ENCODE measurements at places on chromosomes 5 and 9.

- peak; percentile 69 for DNase-seq
Measured at GRCh38 chr5:105836268-105836667, 1834.5 kb downstream of the EFNA5 start.

DNA sequence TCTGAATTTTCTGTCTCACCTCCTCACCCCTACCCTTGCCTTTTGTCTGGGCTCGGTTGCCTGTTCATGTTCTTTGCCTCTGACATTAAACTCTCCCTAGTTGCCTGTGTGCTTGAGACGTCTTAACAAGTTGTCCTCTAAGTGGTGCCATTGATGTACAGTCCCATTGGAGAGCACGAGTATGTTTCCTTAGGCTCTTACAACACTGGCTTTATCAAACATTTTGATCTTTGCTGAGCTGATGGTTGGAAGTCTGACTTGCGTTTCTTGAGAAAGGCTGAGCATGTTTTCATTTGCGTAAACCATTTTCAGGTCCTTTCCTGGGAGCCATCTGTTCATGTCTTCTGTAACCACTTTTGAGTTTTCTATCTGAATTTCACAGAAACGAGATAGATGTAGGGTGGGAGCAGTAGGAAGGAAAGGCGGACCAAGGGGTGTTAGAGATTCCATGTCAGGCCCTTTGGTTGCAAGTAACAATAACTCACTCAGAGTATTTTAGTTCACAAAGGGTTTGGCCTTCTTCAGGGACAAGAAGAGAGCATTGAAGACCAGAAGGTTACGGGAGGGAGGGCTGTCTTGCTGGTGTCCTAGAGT, 35.4 kb downstream of the OTULIN start:
- no peak for DNase-seq

DNA sequence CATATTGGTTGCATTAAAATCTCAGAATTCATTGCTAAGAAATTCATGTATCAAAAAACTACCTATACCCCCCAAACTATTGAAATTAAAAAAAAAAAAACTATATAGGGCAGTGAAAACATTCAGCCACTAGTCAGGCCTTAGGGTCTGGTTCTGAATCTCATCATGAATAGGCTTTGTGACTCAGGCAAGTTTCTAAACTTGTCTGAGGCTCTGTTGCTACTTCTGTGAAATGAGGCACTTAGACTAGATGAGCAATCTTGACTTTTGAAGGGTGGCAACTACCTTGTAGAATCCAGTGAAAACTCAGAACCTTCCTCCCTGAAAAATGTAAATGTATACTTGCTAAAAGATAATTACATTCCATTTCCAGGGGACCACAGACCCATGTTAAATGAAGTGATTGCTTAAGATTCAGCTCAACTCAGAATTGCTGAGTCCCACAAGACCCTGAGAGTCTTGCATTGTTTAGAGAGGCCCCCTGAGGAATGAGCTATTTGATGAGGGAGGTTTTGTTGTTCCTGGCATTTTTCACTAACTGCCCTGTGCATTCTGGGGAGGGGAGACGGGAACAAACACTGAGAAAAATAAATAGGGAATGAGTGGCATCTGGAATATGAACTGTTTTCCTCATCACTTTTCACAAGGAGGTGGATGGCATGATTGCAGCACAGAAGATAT, 29.5 kb downstream of the RAI14 start:
- peak; percentile 44 for DNase-seq

- no peak for DNase-seq
Measured at GRCh38 chr9:92749071-92749933, 15.3 kb downstream of the BICD2 start.

- DNase-seq: no peak
Measured at GRCh38 chr5:404666-405241, 38.2 kb upstream of the EXOC3 start.

DNA sequence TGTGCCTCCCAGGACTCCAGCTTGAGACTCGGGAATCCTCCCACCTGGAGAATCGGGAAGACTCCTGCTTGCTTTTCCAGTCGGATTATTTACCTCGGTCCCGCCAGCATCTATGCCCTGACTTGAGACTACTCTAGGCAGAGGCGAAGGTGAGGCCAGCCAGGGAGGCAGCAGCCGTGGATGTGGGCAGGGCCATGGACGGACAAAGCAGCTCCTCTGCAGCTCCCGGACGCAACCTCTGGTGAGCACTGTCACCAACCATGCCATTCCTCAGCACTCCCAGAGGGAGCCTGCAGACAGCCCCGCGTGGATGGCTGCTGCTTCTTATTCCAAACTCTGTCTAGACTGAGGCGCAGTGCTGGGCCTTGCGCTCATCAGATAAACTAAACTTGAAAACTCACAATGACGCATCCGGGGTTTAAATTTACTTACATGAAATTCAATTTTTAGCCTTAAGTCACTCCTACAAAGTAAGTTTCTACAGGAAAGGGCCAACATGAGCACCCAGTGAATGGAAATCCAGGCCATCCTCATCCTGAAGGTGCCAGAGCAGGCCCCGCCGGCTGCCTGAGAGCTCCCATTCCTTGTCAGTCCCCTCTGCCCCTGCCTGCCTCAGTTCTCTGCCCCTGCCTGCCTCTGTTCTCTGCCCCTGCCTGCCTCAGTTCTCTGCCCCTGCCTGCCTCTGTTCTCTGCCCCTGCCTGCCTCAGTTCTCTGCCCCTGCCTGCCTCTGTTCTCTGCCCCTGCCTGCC, 17.8 kb downstream of the MED10 start:
- no peak for DNase-seq

GRCh38 chr9:97473717-97474116, 27.7 kb upstream of the TMOD1 start:
- no peak for DNase-seq

DNA sequence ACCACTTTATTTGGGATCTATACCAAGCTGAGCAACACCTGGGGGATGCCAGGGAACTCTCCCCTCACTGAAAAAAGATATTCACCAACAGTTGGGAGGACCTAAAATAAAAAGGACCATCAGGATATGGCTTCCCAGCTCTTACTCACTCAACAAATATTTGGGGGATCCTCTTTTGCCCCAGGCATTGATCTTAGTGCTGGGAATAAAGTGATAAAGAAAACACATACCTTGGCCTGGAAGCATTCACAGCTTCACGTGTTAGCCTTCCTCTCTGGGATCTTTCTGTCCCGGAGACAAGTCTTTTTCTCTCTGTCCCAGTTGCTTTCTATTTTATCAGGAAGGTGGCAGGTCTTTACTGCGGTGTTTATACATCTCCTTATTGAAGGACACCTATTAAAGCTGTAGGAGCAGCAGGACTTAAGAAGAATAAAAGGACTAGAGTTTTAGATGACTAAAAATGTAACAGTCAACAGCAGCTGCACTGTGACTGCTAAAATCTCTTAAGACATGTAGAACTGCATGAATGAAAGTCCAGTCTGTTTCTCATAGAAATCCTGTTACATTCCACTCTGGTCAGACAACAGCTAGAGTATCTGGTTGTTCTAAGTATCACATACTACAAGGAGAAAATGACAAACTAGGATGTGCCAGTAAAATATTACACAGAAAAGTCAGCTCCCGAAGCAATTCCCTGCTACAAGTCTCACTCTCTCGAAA, 90.0 kb upstream of the ITGA2 start:
- DNase-seq: no peak

- DNase-seq: no peak
Measured at GRCh38 chr9:109705515-109705914, 74.5 kb upstream of the PALM2AKAP2 start.

GRCh38 chr5:174327317-174327864, 281.9 kb downstream of the NSG2 start:
- peak; percentile 70 for DNase-seq

GRCh38 chr5:36450229-36451014, 148.7 kb upstream of the RANBP3L start:
- no peak for DNase-seq

GRCh38 chr5:55758231-55758630, 20.4 kb downstream of the DDX4 start:
- DNase-seq: no peak

DNA sequence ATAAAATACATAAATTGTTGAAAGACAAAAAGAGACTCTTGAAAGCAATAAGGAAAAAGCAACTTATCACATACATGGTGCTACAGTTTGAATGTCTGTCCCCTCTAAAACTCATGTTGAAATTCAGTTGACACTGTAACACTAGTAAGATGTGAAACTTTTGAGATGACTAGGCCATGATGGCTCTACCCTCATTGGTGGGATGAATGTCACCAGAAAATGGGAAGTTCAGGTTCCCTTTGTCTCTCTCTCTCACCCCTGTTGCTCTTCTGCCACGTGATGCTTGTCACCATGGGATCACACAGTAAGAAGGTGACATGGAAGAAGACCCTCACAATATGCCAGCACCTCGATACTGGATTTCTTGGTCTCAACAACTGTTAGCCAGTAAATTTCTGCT, 50.3 kb upstream of the SPTLC1 start:
- no peak for DNase-seq

GRCh38 chr9:5425006-5425628, 12.6 kb downstream of the PLGRKT start:
- no peak for DNase-seq

GRCh38 chr9:84597131-84597530, 72.4 kb upstream of the NTRK2 start:
- DNase-seq: peak; percentile 18

GRCh38 chr9:27564670-27565069, 8.6 kb downstream of the C9orf72 start:
- DNase-seq: no peak

GRCh38 chr5:30237189-30237588, 956.3 kb upstream of the CDH6 start:
- no peak for DNase-seq

DNA sequence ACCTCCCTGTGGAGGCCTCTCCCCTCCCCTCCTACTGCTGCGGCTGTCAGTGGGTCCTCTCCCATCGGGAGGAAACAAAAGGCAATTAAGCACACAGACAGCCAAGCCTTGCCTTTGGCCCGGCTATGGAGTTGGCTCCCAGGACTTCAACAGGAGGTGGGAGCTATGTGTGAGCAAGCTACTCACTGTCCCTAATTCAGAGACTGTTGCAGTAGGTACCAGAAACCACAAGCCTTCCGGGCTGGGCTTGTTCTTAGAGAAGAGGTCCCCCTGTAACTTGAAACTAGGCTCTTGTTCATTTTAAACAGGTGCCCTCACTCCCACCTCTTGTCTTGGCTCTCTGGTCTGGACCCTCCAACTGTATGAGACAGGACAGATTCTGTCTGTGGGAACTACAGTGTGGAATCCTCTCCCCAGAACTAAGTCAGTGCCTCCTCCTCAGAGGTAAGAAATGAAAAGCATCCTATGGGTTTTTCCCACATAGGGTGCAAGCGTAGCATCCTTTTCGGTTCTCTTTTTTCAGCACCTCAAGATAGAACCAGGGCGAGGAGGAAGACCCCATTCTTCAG, 561.1 kb downstream of the EBF1 start:
- DNase-seq: peak; percentile 4

DNA sequence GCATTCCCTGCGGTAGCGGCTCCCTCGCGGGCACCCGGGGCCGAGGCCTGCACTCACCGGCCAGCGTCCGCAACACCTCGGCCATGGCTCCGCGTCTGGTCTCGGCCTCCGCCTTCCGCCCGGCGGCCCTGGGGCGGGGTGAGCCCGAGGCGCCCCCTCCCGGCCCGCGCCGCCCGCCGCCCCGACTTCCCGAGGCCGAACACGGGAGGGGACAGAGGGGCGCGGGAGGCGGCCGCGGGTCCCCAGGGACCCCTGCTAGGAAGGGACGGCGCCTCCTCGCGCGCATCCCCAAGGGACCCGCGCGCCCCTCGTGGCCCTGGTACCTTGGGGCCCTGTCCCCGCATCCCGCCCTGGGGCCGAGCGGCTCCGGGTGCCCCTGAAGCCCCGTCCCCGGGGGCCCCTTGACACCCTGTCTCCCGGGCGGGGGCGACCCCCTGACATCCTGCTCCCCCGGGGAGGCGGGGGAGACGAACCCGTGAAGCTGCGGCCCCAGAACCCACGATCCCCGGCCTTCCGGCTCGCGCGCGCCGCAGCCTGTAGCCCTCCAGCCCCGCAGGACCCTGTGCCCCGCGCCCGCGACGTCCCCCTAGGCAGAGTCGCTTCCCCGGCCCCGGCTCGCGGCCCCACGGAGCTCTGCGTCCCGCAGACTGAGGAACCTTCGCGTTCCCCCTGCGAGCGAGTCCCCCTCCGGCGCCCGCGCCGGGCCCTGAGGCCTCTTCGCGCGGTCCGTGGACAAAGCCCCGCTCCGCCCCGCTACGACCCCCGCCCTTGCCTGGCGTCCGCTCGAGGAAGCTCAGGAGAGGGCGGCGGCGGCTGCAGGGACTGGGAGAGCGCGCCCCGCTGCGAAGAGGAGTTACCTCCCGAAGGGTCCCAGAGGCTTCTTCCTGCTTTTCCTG, at the start of gene ABO:
TSS of gene ABO (minus strand) at position 97 of the 896 bp plus-strand sequence.
- DNase-seq: peak; percentile 11

DNA sequence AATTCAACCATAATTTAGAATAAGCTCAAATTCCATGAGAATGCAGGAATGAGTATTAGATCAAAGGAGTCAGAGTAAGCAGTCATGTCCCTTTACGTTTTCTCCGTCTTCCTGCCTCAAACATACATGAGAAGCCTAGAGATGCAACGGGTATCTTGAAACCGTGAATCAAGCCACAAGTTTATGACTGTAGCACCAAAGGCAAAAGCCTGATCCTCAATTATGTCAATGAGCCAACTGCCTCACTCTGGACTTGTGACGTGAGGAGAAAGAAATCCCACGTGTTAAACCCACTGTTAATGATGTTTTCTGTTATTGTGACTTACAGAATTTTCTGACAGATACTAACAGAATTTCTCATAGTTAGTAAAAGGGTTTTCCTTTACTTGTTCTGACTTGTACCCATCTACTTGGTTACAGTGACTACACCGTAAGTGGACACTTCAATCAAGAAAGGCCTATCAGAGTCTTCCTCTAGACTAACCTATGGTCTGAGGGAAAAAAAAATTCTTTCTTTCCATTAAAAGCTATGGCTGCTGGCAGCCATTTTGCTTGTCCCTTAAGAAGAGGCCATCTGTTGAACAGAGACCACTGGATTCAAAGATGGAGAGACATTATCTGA, 35.3 kb upstream of the HK3 start:
- no peak for DNase-seq

GRCh38 chr5:180313677-180314505, 22.0 kb upstream of the MAPK9 start:
- DNase-seq: peak; percentile 71

DNA sequence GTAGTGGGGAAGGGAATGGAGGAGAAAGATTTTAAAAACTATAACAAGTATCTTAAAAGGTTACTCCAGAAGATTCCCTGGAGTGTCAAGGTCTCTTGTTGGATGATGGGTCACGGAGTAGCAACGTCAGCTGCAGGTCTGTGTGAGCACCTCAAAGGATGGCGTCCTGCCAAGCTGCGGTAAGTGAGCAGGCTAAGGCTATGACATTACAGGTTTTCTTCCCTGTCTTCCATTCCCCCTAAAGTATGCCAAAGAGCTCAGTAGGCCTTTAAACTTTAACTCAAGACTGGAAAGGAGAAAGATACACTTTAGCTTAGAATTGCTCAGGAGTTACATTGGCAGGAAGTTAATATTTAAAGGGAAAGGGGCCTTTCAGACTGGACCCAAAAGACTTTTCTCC, 17.5 kb downstream of the SPOCK1 start:
- no peak for DNase-seq

- no peak for DNase-seq
Measured at GRCh38 chr5:88675708-88676636, 207.0 kb downstream of the MEF2C start.

- peak; percentile 46 for DNase-seq
Measured at GRCh38 chr9:10274175-10274574, 338.6 kb downstream of the PTPRD start.

Measured in lung (tissue), 17 donors.